NCI-H2227 treated with DMSO at 0.1 percent for 48 hours (cell line): ENCODE measurements at places on chromosomes 11 and 22.

DNA sequence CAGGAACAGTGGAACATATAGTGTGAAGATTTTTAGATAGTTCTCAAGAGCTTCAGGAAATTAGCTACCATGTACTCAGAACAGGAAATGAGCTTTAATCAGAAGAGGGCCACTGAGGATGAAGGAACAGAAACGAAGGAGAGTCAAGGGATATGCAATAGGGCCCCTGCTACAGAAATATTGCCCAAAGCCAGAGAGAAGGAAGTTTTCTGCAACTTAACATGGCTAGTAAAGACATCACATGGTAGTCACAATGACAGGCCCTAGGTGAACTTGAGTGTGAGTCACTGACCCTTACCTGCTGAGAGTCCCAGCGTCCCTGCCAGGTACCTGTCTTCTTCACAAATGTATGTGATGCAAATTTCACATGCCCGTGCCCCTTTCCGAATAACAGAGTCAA is 25.2 kb upstream of the CARD16 start:
- no peak for DNase-seq

GRCh38 chr11:102325088-102325487 is 7.8 kb downstream of the BIRC3 start:
- DNase-seq = no peak

DNA sequence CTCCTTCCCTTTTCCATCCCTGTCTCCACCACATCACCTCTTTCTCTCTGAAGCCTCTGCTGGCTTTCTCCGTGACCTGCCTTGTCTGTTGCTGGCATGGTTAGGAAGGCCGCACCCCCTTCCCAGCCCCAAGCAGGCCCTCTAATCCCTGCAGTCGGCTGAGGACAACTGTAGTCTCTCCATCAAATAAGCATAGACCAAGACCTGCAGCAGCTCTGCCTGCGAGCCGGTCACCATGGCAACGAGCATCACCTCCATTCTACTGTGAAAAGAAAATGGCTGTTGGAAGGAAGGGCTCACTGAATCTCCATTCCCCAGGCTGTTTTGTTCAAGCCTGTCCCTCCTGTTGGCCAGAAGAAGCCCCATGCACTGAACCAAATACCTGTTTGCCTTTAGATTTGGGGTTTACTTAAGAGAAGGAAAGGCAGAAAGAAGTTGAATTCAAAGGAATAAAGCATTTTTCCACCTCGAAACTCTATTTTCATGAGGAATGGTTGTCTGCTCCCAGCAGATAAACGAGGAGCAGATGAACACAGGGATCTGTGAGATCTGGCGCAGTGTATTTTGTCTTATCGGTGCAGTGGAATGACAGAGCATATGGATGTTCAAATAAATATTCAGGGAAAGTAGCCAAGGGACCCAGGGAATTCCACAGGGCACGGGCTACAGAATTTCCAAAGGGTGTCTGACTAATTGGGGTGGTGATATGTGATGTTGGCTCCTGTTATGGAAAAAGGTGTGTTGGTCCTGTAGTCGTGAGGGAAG is 113.1 kb upstream of the TTC12 start:
- peak; percentile 69 for DNase-seq

DNA sequence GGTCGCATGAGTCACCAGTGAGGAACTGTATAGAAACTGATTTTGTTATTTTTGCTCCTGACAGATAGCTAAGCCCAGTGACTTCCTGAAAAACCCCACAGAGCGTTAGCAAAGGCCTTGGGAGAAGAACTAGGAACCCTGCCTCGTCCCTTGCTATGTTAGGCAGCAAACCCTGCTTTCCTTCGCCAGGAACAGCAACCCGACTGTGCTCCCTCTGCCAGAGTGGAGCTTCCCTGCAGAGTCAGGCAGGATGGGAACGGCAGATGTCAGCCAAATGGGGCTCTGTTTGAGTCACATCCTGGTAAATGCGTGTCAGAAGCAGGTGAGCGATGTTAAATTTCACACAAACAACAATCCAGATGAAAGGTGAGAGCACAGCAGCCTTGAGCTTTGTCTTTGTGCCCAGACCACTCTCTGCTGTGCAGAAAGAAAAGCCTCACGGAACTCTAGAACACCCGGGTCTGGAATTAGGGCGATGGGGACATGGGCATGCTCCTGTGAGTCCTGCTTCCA is 186.6 kb downstream of the ADAMTS15 start:
- no peak for DNase-seq

- no peak for DNase-seq
Observed at GRCh38 chr11:72524711-72525110, 90.4 kb upstream of the CLPB start.

DNA sequence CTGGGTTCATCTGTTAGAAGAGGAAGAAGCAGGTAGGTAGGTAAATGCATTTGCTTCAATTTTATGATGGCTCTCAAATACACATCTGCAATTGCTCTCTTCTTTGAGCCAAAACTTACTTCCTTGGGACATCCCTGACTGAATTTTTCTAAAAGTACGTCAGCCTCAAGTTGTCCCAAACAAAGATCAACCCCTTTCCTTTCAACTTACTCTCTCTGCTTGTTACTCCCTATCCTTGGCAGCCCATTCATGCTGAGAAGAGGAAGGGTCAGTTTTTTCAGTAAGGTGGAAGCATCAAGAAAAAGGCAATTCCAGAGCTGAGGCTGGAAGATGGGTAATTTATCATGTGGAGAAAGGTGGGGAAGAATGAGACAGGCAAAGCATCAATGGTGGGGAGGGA is 111.2 kb downstream of the LRRC32 start:
- no peak for DNase-seq

DNA sequence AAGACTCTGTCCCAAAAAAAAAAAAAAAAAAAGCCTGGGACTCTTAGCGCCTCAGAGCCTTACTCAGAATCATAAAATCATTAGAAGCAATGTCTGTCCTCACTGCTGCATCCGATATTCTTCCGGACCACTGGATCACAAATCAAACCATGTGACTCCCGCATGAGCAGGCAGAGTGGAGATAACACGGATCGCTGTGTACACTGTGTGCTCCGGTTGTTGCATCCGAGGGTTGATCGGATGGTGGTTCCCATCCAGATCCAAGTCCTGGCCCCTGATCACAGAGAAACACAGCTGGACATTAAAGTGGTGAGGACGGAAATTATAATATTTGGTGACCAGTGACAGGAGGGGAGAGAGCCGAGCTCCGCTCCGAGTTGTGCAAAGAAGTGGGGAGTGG is 9.7 kb upstream of the TXNRD2 start:
- no peak for DNase-seq

DNA sequence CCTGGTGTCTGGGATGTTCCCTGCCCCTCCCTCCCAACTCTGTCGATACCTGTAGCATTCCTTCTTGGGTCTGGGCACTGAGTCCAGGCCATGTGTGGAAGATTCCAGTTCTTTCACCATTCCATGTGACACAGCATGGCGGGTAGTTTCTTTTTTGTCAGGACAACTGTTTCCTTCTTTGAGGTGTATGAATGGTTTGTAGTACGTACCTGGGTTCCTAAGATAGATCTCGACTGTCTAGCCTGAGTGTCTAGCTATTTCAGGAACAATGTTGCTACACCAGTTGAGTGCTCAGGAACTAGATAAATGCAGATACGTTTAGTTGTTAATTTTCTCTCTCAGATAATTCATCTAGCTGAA is 43.3 kb downstream of the TNRC6B start:
- no peak for DNase-seq

DNA sequence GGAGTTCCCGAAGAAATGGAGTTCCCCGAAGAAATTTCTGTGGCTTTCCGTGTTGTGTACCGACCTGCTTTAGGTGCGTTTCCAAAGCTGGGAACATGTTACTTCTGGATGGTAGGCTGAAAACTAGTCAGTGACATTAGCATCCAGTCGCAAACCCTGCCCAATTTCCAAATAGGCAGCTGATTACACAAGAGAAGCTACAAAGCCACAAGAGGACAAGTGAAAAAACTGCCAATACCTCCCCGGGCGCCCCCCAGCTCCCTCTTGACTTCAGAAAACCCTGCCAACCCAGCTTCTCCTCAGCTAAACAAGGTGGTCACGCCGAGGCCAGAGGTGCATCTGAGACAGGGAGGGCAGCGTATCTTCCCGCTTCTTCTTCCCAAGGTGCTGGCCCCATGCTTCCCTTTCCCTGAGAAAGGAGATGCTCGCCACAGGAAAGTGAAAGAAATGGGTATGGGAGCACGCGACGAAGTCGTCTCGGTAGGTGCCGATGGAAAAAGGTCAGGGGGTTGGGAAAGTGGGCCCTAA is 551 bp downstream of the AGBL2 start:
- peak; percentile 52 for DNase-seq

GRCh38 chr11:64742889-64743590 is 902 bp downstream of the RASGRP2 start:
- DNase-seq = no peak

DNA sequence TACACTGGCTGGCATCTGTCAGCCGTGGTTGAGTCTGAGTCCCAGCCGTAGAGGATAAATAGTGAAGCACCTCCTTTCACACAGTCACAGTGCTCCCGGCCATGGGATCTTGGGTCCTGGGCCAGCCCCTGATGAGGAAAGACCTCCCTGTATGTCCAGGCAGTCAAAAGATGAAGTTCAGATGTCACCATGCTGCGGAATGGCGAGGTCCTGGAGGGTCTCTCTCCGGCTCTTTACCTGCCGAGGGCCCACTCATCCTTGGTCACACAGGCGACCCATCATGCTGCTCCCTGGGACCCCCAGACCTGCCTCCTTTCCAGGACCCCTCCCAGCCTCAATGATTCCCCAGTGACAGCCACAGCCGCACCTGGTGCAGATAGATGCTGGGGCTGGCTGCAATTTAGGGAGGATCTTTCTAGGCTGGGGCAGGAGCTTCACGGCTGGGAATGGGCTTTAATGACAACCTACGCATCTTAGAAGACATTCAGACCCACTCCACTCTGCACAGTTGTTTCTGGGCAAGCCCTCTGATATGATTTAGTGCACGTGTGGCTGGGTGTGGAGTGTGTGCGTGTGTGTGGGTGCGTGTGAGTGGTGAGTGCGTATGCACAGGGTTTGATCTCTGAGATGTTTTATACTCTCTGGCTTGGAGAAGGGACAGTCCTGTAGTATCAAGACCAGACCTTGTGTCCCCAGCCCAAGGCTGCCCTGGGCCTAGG is 79.7 kb downstream of the FBLN1 start:
- no peak for DNase-seq

GRCh38 chr11:125156346-125157117 is 8.0 kb upstream of the PKNOX2 start:
- DNase-seq = no peak

DNA sequence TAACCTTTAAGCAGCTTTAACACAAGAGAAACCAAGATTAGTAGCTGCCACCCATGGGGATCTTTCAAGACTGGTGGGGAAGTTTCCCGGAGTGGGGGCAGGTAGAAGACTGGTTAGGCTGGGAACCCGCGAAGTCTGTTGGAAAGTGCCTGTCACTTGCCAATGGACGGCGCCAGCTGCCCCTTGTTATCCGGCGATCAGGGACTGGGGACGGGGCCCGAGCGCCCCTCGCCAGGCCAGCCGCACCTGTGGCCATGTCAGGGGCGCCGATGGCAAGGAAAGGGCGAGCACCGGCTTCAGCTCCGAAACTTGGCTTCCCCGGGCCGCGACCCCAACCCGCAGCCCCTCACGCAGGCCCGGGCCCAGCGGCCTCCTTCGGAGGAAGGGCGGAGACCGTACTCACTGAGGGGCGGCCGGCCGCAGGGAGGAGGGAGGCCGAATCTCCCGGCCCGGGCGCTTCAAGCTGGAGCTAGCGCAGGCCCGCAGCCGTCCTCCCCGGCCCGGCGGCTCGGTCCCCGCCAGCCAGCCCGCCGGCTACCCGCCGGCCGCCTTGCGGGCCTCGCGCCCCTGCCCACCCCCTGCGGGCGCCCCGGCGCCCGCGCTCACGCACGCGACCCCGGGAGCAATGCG is 539 bp downstream of the EIF4ENIF1 start:
- DNase-seq = no peak

DNA sequence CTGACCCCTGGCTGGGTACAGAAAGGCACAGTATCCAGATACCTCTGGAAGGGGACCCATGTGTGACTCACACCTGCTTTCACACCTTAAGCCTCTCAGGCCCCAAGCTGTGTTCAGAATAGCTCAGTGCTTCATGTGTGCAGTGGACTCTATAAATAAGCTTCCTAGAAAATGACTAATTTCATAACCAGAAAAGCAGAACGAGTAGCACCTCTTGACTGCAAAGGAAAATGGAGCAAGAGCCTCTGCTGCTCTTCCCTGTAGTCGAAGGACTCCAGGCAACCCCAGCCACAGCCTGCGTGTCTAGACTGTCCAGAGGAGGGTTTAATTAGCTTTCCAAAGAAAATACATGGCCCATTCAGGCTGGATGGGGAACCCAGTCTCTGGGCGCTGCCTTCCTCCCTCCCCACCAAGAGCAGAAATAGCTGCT is 23.1 kb downstream of the PTPN5 start:
- no peak for DNase-seq

- DNase-seq = no peak
Observed at GRCh38 chr11:112922606-112923005, 38.6 kb upstream of the NCAM1 start.

DNA sequence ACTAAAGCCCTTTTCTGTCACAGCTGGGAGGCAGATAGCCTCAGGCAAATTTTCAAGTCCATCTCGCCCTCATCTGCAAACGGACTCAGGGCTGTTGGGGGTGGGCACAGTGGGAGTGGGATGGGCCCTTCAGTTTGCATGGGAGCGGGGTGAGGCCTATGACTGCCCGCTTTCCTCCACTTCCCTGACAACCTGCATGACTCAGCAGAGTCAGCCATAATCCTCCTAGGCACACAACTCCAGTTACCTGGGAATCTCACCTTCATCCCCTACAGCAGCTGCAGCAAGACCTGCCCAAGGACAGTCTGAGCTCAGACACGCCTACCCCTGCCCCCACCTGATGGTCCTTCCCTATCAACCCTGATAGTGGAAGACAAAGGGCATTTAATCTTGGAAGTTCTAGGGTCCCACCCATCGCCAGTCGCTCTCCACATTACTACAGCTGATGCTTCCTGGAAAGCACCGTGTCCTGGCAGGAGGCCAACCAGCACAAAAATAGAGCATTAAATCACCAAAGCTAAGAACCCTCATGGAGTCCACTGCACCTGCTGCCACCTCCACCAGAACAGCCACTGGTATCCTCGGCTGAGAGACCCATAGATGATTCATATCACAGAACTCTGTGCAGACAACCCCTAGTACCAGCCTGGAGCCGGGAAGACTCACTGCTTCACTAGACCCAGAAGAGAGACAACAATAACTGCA is 319.3 kb downstream of the DCDC1 start:
- DNase-seq = no peak

DNA sequence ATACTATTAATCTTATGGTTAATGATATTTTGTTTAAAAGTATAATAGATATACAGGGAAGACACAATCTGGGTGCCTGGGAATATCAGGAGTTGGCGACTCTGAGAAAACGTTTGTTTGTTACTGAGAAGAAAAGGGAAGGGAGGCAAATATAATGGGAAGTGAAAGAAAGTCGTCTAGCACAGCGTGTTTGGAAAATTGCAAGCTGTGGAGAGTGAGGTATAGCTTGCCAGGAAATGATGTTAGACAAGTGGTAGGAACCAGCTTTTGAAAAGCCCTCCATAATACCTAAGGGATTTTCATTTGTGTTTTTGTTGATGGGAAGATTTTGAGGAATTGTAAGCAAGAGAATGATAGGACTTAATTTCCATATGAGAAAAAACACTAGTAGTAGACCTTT is 322.2 kb downstream of the LUZP2 start:
- no peak for DNase-seq
